Prostate gland (tissue), 2 donors: ENCODE measurements at places on chromosomes 3 and 15.

DNA sequence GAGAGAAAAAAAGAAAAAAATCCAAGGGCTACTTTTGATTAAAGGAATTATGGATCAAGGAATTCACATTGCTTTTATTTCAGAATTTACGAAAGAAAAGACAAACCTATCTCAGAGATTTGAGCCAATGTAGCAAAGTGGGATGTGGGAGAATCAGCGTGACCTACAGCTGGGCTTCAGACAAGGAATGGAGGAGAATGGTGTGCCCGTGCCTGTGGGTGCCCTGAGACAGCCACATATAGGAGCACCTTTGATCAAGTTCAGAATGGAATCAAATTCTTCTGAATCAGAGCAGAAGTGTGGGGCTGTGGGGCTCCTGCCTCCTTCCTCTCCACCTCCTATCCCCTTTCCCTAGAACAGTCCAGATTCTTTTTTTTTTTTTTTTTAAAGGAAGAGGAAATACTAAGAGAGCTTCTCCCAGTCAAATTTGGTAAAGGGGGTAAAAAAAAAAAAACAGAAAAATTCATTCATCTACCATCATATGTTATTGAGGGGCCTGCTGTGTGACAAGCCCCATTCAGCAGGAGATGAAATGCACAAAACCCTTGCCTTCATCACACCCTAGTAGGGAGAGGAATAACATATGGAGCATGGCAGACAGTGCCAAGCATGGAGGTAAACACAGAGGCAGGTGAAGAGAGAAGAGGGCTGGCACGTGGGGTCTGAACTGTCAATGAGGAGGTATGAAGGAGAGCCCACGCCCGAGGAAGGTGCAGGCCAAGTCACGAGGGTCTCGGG lies 25.0 kb upstream of the MUSTN1 start:
- DNase-seq = no peak

- DNase-seq = no peak
These were observed 179.1 kb downstream of the SLC9A9 start for GRCh38 chr3:143668924-143669790.

GRCh38 chr15:60297047-60297446 lies 100.7 kb downstream of the ANXA2 start:
- DNase-seq = no peak

DNA sequence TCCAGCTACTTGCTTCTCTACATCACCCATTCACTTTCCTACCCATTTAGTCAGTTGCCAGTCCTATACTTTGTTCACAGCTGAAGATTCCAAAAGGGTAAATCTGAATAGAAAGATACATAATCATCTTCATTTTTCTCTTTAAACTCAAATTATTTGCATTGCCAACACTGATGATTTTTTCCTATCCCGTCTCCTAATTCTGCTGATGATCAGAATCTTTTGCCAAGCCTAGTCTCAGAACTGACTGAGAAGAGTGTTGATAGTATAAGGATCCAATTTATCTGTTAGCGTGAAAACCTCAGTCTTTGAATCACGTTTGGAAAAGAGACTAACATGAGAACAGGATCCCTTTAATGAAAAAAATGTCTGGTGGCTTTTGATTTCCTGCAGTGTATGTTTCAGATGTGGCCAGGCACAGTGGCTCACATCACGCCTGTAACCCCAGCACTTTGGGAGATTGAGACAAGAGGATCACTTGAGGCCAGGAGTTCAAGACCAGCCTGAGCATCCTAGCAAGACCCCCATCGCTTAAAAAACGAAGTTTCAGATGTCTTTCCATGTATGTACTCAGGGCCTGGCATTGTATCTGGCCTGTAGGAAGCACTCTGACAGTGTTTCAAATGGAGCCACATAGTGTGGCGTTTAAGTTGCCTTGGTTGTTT lies 169.4 kb downstream of the KLHL25 start:
- DNase-seq = no peak

- DNase-seq = no peak
These were observed 192.0 kb downstream of the UBE3A start for GRCh38 chr15:25246641-25247406.

DNA sequence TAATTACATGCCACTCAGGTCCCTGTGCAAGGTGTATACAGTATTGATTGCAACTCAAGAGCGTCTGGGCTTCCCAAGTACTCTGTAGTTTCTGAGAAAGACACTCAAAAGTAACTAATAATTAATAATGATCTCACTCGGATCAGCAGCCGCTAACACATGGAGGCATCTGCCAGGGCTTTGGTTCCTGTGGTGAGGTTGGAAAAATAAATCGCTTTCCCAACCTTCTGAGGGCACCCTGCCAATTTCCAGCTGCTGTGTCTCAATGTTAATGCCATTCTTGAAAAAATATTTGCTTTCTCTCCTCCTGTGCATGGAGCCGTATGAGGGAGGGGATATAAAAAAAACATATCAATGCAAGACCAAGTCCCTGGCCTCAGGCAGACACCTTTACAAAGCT lies 116.5 kb upstream of the SLC2A2 start:
- no peak for DNase-seq

DNA sequence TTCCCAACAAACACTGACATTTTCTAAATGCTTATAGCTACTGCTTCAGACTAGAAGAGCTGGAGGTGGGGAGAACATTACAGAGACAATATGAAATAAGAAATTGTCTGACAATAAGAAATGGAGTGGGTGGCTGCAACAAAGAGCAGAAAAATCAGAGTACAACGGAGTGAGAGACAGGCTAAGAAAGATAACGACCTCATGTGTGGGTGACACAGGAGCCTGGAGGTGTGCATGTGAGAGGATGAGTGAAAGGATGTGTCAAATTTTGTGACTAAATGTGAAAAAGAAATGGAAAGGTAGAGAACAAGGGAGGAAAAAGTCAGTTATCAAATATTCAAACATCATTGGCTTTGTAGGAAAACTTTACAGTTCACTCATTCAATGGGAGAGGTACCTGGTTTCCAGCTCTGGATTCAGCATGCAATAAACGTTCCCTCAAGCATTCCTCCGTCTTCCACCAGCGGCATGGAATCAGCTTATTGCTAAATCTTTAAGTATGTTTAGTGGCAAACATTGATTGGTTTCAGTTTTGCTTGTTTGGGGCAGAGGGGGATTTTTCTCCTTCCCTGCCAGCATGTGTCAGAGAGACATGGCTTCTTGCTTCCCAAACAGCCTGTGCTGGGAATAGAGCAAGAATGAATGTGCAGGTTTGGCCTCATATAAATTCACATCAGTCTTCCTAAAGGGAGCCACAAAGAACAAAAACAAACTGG lies 103.8 kb upstream of the CHRM5 start:
- no peak for DNase-seq

DNA sequence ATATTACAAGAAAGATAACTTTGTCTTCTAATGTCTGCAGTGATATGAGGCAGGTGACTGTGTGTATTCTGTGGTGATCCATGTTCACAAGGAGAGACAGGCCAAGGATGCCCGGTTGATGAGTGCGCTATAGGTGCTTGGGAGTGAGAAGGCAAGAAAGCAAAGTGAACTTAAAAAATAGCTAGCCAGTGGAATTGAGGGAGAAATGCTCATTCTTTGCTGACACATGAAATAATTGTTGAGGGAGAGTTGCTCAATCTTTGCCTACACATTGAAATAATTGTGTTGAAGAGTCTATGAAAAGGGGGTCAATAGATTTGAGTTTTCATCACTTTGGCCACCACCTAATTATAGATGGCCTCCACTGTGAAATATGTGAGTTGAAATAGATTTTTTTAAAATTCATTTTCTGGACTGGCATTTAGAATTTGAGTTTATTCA lies 156.3 kb downstream of the LPP start:
- DNase-seq = no peak

DNA sequence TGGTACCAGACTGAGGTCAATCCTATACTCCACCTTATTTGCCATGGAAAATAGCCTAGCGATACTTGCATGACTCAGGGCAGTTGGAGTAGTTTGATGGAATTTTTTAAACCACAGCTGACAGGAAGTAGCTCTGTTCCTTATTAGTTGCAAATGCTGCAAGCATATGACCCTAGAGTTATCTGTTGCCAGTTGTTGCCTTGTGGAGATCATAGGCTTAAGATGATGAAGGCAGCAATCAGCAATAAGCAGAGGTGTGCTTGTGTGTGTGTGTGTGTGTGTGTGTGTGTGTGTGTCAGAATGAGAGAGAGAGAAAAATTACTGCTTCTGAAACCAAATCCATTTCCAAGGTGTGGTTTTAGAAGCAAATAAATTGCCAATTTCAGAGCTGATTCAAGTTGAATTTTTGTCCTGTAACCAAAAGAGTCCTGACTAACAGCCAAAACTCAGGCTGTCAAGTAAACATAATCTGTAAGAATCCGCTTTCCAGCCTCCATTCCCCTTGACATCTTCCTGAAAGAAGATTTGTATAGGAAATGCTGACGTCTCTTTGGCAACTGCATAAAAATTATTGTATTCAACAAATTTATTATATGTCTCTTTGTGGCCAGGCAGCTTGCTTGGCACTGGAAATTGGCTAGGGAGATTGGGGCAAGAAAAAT lies 141.2 kb downstream of the SERPINI1 start:
- no peak for DNase-seq

DNA sequence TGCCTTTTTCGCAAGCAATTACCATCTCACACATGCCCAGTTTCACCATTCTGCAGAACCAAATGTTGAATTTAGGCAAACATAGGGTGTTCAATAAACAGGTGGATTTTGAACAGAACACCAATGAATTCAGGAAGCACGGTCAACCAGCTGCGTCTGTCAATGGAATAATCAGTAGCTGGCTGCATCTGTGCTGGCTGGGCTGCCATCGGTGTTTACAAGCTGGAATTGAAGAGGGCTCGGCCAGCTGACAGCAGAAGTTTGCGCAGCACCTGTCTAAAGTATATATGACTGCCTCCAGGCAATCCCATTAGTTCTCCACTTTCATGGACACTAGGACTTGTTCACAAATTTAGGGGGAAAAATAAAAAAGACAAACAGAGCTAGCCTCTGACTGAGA lies 996.4 kb upstream of the CFAP20DC start:
- DNase-seq = no peak

DNA sequence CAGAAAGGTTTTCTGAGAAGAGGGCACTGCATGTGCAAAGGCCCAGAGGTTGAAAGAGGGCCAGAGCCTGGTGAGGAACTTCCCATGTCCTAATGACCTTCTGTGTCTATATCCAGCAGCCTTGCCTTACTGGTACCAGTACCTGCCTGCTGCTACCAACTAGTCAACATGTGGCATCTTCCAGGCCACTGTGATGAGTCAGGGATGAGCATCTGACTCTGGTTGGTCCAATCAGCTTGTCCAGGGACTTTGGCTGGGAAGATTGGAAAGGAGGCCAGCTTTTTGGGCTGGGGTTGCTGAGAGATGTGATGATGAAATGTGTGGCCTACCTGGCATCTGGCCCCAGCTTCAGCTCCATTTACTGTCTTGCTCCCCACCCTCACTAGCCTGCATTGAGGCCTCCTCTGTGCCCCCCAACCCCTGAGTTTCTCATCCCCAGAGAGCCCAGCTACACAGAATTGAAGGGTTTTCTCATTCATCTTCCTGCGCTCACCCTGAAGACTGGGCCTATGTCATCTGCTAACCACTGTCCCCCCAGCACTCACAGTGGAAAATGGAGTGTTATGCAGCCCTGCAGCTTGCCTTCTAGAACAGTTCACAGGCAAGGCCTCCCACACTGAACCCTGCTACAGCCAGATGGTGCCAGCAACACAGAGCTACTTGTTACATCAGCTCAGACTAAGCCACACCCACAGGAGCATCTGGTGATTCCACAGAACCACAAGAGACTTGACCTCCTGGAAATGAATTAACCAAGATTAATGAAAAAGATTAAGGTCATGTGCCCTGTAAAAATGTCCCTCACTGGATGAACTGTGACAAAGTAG lies 1.3 kb upstream of the TWF2 start:
- DNase-seq = no peak
